Activated CD4-positive, CD25-positive, alpha-beta regulatory T cell (primary cell): ENCODE measurements at places on chromosomes 7 and 10.

GRCh38 chr10:125114761-125115391 is 45.5 kb downstream of the CTBP2 start:
- DNase-seq = no peak

DNA sequence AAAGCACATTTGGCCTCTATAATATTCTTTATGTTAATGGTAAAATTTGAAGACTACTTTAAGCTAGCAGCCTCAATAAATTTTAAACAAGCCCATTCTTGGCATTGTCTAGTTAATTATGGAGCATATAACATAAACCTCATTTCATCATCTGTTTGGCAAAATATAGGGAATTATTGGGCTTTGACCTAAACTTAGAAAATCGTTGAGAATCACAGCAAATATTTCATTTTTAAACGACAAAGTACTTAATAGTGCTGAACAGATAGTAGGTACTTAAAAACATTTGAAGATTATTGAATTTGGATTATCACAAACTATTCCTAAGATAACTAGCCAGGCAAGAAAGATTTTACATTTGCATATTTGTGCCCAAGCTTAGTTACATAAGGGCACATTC is 73.4 kb downstream of the AGMO start:
- no peak for DNase-seq

DNA sequence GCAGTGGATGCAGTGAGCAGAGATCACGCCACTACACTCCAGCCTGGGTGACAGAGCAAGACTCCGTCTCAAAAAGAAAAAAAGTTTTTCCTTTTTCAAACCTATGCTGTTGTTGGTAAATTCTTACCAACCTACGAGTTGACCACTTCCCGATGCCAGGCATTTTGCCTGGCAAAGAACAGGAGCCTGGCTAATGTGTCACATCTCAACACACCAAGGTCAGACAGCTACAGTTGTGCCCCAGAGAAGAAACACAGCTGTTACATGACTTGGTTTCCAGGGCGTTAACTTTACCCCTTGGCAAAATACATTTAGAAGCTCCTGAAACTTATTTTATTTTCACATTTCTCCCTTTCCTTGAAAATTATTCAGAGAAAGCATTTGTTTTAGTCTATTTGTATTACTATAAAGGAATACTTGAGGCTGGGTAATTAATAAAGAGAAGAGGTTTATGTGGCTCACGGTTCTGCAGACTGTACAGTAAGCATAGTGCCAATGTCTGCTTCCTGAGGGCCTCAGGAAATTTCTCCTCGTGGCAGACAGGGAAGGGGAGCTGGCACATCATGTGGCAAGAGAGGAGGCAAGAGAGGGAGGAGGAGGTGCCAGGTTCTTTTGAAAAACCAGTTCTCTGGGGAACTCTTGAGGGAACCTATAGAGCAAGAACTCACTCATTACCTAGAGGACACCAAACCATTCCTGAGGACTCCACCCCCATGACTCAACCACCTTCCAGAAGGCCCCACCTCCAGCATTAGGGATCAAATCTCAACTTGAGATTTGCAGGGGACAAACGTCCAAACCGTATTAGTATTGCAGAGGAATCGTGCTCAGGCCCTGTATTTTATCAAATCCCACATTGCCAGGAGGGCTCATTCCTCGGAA is 83.3 kb downstream of the PAXIP1 start:
- no peak for DNase-seq

DNA sequence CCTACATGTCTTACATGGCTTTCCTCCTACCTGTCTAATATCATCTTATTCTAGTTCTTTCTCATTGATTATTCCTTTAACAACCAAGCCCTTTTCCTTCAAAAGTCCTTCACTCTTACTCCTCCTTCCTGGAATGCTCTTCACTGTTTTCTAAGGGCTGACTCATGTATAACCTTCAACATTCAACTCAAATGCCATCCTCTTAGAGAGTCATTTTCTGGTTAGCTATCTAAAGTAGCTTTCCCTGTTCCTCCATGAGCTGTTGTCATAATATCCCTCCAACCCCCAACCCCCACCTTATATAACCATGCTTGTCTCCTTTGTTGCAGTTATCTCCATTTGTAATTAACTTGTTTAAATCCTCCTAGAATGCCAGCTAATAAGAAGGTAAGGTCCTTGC is 286.8 kb downstream of the ADK start:
- DNase-seq = no peak

DNA sequence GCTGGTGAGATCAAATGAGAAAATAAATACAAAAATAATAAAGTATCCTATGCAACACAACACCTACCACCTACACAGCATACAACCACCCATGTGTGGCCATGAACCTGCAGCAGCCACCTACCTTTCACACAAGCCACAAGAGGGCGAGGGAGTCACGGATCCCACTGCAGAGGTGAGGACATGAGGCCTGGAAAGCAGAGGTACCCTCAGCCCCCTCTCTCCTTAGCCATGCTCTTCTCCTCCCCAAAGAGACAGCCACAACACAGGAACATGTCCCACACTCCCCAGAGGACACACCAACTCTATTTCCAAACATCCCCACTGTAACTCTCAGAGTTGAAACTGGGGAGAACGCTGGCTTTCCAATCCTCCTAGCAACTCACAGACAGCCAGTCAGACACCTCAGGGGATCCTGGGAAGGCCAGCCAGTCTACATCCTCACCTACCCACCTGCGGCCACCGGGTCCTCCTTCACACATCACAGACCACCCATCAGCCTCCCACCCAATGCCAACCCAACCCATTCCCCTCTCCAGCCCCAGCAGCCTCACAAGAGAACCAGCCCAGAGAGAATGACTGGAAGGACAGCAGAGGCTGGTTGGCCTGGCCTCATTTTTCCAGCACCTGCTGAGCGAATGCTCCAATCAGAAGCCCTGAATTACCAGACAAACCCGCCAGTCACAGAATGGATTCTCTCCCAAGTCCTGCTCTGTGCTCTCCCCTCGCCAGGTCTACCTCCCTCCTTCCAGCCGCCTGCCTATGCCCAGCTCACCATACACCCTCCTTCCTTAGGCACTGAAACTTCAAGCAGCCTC is 18.4 kb downstream of the DLG5 start:
- DNase-seq = no peak

GRCh38 chr10:129756912-129757901 is 206.9 kb downstream of the EBF3 start:
- DNase-seq = no peak

DNA sequence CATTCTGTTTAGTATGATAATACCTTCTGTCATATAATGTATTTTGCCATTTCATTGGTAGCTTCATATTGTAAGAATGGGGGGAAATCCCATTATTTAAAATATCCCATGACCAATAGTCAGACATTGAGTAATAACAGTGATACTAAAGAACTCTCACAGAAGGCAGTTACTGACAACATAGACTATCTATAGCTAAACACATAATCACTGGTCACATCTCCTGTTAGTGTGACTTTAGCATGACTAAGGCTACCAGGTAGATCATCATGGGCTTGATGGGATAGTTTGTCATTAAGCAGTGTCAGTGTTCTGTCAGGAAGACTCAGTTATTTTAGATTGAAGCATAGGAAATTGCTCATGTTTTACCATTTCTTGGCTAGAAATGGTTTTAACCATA is 16.4 kb downstream of the OPN1SW start:
- DNase-seq = no peak

GRCh38 chr10:69883310-69884023 is 81.8 kb downstream of the COL13A1 start:
- DNase-seq = no peak

DNA sequence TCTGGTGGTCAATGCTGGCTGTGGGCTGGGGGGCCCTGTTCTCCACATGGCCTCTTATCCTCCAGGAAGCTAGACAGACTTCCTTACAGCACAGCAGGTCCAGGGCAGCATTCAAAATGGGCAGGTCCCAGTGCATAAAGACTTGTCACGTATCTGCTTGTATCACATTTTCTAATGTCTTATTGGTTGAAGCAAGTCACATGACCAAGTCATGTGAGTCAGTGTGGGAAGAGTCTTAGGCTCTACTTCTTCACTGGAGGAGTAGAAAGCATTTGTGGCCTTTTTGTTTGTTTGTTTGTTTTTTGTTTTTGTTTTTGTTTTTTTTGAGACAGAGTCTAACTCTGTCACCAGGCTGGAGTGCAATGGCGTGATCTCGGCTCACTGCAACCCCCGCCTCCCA is 104.7 kb downstream of the COL13A1 start:
- DNase-seq = no peak

DNA sequence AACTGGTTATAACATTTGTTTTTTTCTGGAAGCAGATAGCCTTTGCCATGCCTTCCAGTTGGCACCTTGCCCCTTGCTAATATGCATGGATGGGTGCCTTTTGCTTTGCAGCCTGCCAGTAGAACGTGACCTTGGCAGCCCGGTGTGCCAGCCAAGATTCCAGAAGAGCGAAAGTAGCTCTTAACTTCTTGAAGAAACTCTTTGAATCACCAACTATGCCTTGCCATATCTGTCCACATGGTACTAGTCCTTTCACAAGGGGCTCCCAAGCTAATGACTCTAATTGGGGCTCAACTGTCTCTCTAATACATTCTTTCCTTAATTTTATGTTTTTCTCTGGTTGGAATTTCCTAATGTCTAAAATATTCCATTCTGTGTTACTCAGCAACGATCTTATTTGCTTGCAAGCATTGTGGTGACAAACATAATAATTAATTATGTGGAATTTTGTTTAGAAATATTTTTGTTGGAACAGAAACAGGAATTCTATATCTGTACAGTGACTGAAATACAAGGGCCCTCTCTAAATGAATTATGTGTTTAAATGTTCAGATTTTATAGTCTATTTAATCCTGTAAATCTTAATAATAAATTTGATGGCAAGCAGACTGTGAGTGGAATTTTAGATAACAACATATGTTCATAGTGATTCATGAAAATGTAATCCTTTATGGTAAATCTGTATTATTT is 45.8 kb downstream of the HDAC9 start:
- no peak for DNase-seq

- no peak for DNase-seq
Observed at GRCh38 chr7:901388-902154, 25.2 kb downstream of the GET4 start.
